ENCODE measurements at places on chromosomes 12 and 14.

GRCh38 chr12:107891967-107892366 lies 117.5 kb downstream of the ASCL4 start:
- DNase-seq: no peak

DNA sequence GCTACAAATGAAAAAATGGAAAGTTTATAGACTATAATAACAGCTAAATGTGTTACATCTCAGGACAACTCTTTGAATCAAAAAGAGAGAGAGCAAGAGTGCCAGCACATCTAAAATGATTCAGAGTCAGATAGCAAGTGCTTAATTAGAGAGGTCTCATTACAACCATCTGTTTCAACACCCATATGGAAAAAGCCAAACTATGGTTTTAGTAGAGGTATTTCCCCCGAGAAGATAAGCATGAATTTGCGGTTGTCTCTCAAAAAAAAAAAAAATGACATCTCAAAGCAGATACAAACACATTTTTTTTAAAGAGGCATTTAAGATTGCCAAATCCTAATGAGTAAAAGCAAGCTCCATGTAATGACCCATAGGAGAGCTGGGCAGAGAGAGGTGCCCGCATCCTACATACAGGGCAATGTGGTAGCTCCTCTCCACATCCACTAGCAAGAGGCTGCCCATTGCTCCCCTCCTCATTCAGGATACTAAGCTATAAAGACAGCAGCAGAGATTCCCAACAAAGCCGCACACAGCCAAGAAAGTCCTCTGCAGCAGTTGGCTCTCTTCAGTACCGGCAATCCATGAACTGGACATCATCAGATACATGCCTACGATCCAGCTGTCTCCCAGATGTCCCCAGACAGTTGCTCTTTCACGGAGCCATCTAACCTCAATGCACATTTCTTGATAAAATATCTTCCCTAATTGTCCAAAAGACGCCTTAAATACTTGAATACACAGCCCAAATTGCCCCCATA lies 100.4 kb downstream of the EFCAB11 start:
- no peak for DNase-seq

- no peak for DNase-seq
Observed at GRCh38 chr14:51206462-51206861, 33.6 kb upstream of the TMX1 start.

DNA sequence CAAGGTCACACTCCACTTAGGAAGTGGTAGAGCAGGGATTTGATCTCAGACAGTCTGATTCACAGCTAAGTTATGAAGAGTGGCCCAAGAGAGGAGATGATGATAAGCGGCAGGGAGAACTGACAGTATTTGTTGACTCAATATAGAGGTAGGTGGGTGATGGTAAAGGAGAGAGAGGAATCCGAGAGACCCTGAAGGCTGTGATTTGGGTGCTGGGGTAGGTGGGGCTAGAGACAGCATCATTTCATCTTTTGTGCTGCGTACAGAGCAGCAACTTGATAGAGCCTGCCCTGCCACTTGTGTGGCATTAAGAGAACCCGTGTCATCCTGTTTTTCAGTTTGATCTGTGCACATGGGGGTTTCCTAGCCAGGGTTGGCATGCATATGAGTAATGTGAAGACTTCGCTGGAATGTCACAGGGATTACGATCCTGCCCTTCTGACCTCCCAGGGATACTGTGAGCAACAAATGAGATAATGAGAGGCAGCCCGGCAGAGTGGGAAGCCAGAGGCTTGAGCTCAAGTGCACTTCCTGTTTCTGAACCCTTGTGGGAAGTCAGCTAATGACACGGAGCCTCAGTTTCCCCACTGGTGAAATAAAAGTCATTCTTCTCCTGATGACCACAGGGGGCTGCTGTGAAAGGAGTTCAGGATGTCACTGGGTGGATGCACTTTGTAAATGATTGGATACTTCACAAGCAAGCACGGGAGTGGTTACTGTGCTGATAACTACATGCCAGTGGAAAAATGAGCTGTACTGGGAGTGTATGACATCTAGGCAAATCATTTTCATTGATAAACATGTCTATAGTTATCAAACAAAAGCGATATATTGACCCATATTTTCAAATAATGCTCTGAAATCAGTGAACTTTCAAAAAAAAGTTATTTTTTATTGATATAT lies 59.5 kb upstream of the IGF1 start:
- no peak for DNase-seq

DNA sequence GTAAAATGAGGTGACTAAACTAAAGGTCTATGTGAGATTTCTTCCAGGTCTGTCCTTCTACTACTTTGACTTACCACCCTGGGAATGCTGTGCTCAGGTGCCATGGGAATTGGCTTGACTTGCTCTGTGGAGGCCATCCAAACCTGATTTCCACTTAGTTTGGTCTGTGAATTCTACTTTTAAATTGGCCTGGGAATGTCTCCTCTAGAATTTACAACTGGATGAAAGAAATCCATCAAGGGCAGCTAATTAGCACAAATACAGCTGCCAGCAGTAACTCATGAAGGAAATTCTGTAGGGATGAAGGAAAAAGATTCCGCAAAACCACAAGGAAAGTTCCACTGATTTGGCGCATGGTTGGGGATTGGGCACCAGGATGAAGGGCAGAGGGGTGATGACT lies 31.7 kb upstream of the FRMD6 start:
- DNase-seq: no peak

All from CD4-positive, alpha-beta T cell treated with Interleukin-17A for 1 hour (primary cell).